CD4-positive, alpha-beta T cell treated with Interleukin-21 for 1 hour (primary cell): ENCODE measurements at places on chromosomes 2 and 18.

- DNase-seq, result no peak
These were observed 394.2 kb downstream of the ZEB2 start for GRCh38 chr2:144125751-144126150.

DNA sequence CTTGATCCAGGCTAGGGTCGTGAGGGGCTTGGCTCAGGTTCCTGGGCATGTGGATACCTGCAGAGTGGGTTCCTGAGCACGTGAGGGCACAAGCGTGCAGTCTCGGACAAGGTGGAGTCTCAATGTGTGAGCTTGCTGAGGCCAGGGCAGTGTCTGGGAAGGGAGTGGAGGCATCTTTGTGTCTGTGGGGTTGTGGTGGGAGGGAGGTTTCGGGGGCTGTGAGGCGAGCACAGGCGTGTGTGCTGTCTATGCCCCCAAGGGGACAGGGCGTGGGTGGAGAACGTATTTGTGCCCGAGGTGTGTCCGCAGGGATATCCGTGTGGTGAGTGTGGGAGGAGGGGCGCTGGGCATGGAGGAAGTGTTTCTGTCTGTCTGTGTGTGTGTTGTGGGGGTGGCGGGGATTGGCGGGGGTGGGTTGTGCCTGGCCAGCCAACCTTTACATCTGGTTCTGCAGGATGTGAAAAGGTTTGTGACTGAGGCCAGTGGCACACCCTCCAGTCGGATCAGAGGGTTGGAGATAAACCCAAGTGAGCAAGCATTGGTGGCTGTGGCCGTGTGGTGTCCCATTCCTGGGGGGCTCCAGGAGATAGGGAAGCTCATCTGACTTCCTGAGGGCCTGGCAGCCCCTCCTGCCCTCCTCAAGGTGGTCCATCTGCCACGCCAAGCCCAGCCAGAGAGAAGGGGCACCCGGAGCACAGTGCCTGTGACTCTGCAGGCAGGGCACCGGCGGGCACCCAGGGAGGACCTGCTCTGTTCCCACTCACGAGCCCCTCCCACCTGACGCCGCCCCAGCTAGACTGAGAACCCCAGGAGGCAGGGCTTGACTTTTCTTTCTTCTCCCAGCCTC is 57.1 kb downstream of the ZFP36L2 start:
- peak; percentile 39 for DNase-seq

GRCh38 chr2:169507698-169508097 is 1.8 kb upstream of the KLHL41 start:
- no peak for DNase-seq

GRCh38 chr2:239596253-239596652 is 195.4 kb upstream of the HDAC4 start:
- DNase-seq, result no peak

DNA sequence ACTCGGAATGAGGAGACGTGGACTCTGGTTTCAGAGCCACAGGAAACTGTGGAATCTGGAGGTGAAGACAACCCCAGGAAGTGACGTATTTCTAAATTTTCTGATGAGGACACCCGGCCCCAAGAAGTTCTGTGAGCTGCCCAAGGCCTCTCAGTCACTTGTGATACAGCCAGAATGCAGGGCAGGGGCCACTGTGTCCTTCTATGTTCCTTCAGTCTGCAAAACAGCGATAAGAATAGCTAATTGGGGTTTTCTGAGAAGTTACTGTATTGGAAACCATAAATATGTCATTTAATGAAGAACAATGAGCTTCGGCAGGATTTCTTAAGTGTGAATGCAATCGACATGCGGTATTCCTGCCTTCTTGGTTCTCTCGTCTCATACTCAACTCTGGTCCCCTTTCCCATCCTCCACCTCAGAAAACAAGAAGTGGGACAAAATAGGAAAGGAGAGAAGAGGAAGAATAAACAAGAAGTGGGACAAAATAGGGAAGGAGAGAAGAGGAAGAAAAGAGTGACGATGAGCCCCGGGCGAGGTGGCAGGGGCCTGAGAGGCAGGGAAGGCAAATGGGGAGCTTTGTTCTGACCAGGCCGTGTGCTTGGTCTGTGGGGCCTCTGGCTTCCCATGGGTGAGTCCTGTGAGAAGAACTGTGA is 282.0 kb upstream of the REV1 start:
- peak; percentile 8 for DNase-seq

DNA sequence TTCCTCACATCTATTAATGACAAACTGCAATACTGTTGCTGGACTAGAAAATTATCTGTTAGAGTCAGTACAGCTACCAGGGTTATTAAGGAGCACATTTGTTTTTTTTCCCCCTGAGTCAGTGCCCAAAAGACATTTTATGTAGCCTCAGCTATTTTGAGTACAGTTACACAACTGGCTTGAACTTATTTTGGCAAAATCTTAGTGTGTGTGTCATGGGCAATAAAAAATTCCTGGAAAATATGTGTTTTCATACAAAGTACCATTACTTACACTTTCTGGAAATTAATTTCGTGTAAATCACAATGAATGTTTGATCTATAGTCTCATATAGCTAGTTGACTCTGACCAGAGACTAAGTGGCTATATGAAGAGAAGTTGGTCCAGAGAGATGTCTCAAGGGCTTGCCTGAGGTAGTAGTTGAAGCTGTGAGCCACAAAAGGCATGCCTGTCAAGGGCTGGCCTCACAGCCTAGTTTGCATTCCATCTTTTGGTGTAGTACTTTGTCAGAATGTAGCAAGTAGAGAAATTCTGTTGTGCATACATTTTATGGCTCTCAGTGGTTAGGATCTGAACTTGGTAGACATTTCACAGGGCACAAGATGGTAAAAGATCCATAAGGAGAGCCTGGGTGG is 283.4 kb downstream of the MTX2 start:
- no peak for DNase-seq

DNA sequence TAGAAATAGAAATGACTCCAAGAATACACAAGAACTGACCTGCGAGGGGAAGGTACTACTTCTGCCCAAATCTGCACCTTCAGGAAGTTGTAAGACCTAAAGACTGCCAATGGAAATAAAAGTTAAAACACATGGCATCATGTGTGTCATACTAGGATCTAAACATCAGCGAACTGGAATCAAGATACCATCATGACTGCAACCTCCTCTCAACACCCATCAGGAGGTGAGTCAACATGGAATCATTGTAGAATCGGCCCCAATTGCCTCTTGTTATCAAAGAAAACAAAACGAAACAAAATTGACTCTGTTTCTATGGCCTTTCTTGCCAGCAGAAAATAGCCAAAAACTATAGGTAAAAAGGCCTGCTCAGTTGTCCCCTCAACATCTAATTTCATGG is 15.1 kb downstream of the RDH14 start:
- no peak for DNase-seq

GRCh38 chr18:58827886-58828285 is 36.8 kb upstream of the ZNF532 start:
- no peak for DNase-seq

DNA sequence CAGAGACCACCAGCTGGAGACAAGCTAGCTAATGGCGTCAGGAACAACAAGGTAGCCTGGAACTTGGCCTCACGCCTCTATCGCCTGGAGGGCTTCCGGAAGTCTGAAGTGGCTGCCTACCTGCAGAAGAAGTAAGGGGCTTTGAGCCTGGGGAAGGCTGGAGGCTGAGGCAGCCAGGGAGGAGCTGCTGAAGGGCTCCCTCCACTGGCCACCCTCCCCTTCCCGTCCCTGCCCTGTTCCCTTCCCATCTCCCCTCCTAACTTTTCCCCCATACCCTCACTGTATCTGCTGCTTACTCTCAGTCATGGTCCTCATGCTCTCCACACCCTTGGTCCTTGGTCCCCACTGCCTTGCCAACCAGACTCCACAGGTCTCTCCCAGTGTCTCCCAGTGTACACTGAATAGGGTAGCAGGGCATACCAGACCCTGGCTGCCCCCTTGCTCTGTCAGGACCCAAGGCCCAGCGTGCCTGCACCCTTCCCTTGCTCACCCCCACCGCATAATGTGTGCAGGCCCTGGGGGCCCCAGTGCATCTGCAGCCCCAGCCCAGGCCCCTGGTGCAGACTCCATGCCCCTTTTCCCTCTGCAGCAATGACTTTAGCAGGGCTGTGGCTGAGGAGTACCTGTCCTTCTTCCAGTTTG is 18.8 kb downstream of the PSD4 start:
- no peak for DNase-seq

GRCh38 chr2:63784461-63784860 is 57.2 kb upstream of the UGP2 start:
- no peak for DNase-seq

- no peak for DNase-seq
These were observed 24.1 kb downstream of the SLC25A52 start for GRCh38 chr18:31736630-31737029.

DNA sequence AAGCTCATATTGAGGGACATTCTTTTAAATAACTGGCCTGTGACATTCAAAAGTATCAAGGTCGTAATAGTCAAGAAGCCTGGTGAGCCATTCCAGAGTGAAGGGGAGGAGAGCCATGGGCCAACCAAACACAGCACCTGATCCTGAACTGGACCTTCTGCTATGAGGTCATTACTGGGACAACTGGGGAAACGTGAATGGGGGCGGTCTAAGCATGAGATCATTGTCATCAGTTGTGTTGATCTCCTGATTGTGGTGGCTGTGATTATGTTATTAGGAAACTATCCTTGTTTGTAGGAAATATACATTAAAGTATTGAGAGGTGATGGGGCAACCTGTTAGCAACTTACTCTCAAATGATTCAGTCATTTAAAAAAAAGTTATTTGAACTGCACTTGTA is 79.3 kb downstream of the FBXO15 start:
- no peak for DNase-seq

DNA sequence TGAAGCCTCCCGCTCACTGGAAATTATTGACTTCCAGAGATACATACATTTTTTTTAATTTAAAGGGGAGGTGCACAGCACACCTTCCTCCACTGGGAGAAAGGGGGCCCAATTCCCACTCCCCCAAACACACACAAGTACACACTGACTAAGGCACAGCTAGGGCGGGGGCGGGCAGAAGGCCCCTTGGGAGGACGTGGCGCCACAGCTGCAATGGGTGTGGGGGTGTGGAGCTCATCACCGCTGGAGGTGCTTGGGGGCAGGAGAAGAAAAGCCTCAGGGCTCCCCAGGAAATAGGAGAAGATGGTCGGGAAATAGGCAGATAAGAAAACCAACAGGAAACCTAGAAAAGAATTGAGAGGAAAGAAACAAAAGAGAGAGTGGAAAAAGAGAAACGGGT is 127.3 kb upstream of the FAM98A start:
- DNase-seq, result no peak

DNA sequence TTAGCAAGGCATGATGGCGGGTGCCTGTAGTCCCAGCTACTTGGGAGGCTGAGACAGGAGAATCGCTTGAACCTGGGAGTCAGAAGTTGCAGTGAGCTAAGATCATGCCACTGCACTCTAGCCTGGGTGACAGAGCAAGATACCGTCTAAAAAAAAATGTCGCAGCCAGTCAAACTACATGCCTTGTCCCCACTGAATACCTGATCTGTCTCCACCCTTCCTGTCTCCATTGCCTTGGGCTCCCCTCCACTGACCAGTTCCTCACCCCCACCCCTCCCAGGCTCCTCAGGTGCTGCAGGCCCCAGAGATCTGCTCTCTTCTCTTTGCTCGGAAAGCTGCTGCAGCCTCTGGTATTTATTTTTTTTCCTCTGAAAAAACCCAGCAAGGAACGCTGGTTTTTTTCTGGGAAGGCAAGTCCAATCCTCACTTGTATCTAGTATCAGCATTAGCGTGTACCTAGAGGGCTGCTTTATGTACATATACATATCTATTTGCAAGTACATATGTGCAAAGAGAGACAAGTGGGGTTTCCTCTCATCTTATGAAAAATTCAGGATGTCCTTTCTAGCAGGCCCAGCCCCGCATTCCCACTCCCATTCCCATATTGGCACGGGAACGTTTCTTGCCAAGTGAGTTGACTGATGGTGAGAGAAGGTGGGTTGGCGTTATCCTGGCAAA is 4.4 kb downstream of the PSD4 start:
- no peak for DNase-seq

GRCh38 chr18:6004683-6005082 is 109.4 kb upstream of the TMEM200C start:
- DNase-seq, result no peak

- DNase-seq, result no peak
These were observed 301.3 kb downstream of the EPHA4 start for GRCh38 chr2:221270806-221271205.

GRCh38 chr2:207334624-207335371 is 169.1 kb upstream of the KLF7 start:
- DNase-seq, result peak; percentile 17

DNA sequence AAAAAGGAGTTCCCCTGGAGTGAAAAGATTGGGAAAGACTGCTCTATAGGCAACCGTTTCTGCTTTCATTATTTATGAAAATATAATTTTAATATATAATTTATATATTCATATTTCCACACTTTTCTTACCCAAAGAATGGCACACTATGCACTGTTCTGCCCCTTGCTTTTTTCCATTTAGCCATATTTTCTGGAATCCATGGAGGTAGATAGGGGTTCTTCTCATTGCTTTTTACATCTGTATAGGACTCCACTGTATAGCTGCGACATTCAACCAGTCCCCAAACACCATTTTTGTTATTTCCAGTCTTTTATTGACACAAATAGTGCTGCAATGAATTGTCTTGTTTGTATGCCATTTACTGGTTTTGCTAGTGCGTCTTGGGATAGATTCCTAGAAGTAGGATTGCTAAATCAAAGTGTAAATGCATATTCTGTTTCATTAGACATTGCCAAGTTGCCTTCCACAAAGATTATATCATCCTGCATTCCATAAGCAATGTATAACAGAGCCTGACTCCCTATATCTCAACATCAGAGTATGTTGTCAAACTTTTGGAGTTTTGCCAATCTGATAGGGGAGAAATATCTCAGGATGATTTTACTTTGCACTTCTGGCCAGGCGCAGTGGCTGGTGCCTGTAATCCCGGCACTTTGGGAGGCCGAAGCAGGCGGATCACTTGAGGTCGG is 26.6 kb upstream of the TCF7L1 start:
- no peak for DNase-seq

DNA sequence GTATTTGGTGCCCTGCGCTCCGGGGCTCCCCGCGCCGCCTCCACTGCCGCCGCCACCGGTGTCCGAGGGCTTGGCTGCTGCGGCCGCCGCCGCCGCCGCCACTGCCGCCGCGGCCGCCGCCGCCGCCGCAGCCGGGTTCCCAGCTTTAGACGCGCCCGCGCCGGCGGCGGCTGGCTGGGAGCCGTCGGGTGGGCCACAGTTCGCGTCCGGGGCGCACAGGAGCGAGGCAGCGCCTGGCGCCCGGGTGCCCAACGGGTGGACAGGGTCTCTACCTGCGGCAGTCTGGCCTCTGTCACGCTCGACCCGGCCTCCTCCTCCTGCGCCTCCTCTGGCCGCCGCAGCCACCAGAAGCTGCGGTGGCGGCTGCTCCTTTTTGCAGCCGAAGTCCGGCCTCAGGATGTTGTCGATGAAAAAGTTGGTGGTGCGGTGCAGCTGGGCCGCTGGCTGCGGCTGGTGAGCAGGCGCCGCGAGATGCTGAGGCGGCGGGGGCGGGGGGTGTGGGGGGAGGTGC is 951 bp downstream of the EN1 start:
- no peak for DNase-seq

- no peak for DNase-seq
These were observed 8.8 kb downstream of the PELI1 start for GRCh38 chr2:64135421-64135820.

- peak; percentile 43 for DNase-seq
These were observed 627 bp downstream of the WIPF1 start for GRCh38 chr2:174597009-174597344.
